ENCODE measurements at places on chromosomes 1 and 21.

- peak; percentile 11 for DNase-seq
Measured at GRCh38 chr1:185694081-185694480, 40.1 kb upstream of the HMCN1 start.

DNA sequence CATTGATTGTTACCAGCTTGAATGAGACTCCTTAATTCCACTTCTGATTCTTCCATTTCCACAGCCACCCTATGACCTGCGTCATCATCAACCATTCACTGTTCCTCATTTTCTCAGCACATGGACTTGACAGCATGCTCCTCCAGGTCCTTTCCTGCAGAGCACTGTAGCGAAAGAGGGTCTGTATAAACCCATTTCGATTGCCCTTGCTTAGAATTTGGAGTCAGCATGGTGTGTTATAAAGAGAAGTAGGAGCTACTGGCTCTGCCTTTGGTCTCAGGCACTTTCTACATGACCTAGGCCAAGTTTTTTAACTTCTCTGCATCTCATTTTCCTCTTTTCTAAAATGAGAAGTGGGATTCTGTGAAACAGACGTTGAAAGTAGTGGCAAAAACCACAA is 133.8 kb downstream of the AK5 start:
- no peak for DNase-seq

DNA sequence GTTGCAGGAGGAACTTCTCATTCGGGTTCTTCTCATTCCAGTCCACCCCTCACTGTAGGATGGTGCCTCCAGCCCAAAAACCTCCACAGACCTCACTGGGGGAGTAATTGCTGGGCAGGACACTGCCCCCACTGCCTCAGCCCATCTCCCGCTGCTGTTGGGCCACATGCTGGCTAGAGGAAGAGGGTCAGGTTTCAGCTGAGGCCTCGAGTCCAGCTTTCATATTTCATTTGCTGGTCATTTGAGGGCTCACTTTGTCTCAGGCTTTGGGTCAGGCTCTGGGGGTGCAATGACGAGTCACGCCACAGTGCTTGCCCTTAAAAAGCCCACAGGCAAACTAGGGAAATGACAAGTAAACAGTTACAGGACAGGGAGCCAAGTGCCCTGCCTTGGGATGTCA is 9.3 kb downstream of the CDK18 start:
- no peak for DNase-seq

- DNase-seq, result no peak
Measured at GRCh38 chr1:196376630-196377328, 231.5 kb downstream of the KCNT2 start.

GRCh38 chr1:202152399-202152798 is 7.9 kb upstream of the ARL8A start:
- DNase-seq, result no peak

GRCh38 chr1:230317823-230318819 is 108.0 kb downstream of the PGBD5 start:
- no peak for DNase-seq

DNA sequence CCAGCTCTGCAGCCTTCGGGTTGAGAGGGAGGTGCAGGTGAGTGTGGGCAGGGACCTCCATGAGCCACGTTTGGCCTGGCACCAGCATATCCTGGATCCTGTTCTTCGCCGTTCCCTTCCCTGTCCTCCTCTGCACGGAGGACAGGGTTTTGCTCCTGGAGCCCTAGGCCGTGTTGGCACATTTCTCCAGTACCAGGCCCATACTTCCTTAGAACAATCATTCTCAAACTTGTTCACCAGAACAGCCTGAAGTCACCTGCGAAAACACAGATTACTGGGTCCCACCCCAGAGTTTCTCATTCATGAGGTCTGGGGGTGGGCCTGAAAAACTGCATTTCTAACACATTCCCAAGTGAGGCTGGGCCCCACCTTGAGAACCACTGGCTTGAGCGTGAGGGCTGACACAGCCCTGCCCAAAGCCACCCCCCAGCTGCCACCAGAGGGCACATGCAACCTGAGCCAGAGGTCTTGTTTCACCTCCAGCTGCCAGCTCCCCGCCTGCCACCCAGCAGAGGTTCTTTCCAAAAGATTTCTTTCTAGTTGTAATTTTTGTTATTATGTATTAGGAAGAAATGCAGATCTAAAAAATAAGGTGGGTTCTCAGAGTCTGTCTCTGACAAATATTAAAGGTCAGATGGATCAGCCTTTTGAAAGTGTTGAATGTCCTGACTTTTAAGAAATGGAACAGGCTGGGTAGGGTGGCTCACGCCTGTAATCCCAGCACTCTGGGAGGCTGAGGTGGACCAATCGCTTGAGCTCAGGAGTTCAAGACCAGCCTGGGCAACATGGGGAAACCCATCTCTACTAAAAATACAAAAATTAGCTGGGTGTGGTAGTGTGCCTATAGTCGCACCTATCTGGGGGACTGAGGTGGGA is 39.6 kb upstream of the LDLRAP1 start:
- no peak for DNase-seq

DNA sequence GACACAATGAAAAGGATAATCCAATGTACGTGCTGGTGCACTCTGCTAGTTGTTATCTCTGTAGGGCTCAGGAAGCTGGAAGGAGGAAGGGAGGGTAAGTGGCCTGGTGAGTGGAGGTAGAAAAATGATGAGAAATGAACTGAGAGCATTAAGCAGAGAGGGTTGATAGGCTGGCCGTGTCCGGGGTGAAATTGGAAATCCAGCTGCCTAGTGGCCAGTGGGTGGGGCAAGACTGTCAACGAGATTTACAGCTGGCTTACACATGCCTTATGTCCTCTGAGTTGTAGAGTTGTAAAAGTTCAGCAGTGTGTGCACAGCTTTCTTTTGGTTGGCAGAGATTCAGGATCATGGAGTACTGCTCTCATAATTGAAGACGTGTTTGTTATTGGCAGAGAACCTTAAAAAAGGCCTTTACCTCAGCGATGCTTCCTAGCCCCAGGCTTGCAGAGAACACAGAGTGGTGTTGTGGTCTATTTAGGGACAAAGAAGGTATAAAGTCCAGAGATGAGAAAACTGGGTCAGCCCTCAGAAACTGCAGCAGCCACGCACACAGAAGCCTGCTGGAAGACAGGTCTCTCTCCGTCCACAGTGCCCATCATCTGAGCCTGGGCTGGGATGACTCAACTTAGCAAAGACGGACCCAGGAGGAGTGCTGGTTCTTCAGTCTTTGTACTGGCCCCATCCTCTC is 132.4 kb downstream of the EDEM3 start:
- DNase-seq, result no peak

DNA sequence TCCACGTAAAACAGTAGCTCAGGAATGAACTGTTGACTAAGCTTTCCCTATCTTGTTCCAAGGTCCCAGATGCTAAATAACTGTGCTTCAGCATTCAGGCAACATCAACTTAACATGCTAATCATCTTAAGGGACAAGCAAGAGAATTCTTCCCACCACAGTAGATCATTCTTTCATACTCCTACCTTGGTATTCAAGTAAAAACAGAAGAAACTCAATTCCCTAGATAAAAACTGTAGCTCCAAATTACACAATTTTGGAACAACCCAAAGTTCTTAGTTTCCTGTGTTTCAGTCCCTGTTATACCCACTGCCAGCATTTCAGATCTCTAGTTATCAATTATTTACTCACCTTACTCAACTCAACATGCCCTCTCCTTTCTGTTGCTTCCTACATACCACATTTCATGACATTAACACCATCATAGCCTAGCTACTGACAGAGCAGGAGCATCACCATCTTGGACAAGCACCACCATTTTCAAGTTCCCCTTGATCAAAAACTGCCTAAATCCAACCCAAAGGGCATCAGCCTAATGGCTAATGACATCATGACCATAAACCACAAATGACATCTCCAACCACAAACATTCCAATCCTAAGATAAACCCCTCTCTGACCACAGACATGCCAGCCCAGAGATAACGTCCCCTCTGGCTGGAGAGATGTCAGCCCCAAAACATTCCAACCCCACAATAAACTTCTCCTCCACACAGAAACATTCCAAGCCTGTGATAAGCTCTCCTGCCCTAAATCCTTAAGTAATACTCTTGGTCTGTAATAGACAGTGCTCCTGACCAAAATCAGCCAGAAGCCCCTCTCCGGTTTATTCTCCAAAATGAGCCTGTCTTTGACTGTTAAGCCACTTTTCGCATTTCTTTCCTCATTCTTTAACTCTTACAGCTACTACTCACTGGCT is 191.2 kb downstream of the RERE start:
- DNase-seq, result no peak

DNA sequence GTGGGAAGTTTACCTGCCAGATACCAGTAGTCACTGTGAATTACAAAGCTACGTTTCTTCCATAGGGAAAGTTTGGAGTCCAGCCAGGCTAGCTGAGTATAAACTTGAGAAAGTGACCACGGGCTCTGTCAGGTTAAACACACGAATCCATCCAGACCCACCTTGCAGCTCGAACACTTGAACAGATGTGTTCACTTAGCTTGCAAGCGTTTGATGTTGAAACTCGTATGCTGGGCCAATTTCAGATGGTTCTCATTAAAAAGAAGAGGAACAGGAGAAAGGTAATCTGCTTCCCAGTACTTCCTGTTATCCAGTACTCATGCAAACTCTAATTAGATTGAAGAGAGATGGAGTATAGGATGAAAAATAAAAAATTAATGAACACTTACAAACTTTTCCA is 636.4 kb downstream of the SMYD3 start:
- DNase-seq, result no peak

- DNase-seq, result no peak
Measured at GRCh38 chr1:85375493-85375892, 89.5 kb downstream of the DDAH1 start.

GRCh38 chr1:66275083-66275482 is 258.9 kb upstream of the SGIP1 start:
- DNase-seq, result no peak

- no peak for DNase-seq
Measured at GRCh38 chr1:7511381-7511780, 259.7 kb upstream of the VAMP3 start.

- DNase-seq, result no peak
Measured at GRCh38 chr1:225595974-225596551, 56.9 kb downstream of the ENAH start.

- no peak for DNase-seq
Measured at GRCh38 chr21:42829954-42830353, 49.4 kb downstream of the WDR4 start.

DNA sequence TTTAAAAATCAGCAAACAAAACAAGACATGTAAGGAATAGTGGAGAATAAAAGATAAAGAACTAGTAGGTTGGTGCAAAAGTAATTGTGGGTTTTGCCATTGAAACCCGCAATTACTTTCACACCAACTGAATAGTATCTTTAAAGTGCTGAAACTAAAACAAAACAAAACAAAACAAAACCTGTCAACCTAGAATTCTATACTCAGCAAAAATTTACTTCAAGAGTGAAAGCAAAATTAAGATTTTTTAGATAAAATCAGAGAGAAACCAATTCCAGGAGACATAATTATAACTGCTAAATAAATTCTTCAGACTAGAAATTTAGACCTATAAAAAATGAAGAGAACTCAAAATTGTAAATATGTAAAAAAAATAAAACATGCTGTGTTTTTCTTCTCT is 114.0 kb upstream of the TSPAN2 start:
- DNase-seq, result no peak

DNA sequence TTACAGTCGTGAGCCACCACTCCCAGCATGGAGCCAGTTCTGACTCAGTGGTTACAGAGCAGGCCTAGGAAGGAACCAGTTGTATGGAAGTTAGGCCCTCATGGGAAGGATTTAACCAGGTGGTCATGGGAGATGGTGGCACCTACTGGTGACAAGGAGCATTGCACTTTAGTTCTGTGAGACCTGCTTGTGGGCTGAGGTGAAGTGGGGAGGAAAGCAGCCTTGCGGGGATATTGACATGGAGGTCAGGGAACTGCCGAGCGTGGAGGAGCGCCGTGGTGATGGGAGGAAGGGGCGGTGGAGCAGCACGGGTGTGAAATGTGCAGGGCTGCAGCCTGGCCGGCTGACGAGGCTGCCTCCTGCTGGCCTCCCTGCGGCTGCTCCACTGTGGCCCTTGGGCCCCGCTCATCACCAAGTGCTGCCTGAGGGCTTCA is 100.4 kb downstream of the GALNT2 start:
- peak; percentile 15 for DNase-seq

GRCh38 chr1:30933874-30934252 is 25.3 kb upstream of the SDC3 start:
- DNase-seq, result no peak

DNA sequence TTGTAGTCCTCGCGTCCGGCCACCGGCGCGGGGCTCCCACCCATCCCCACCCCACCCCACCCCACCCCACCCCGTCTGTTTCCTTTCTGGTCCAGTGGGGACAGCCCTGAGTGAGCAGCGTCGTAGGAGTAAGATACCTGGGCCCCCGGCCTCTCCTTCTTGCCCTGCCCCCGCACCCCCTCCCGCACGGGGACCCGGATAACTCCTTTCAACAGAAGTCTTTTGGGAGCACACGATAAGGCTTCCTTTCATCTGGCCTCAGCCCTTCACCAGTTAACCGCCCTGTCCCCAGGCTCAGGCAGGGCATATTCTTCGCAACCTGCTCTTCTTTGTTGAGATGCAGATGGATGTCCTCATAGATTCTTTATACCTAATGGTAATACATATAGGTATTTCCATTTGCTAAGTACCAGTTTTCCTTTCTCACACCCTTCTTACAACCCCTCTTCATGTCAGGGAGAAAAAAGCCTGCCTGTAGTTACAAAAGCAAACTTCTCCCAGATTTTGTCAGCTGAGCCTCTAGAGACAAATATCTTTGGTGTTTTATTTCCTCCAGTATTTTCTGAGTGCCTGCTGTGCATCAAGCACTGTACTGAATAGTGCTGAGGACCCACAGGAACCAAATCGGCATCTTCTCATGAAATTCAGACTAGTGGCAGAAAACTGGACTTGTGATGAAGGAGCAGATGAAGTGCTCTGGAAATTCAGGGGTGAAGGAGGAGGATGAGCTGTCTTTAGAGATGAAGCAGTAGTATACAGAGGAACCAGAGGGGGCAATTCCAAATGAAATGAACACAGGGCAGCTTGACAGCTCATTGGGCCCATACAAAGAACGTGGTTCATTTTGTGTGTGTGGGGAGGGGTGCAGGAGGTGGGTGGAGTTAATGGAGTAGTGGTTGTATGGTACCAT is 33.6 kb downstream of the SLC2A1 start:
- DNase-seq, result peak; percentile 54

DNA sequence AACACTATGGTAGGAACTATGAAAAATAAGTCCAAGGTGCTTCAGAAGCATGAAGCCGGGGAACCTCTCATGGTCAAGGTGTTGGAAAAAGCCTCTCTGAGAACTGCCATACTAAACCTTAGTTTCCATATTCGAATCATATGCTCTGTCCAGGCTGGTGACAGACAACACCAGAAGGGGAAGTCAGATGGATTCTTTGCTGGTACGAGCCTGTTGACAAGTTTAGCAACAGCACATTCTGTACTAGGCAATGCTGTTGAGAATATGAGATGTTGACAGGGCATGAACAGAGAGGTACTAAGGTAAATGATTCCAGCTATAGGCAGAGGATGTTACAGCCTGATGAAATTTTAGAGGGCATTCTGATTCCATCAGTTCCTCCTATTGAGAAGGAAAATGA is 461.3 kb upstream of the ZRANB2 start:
- DNase-seq, result no peak
